ENCODE measurements at places on chromosomes 3 and 15.

- DNase-seq, result no peak
These were observed 41.2 kb downstream of the CCDC12 start for GRCh38 chr3:46935168-46935858.

GRCh38 chr15:71581398-71581930 lies 228.9 kb upstream of the NR2E3 start:
- DNase-seq, result no peak

GRCh38 chr3:106913111-106913698 lies 464.0 kb upstream of the CCDC54 start:
- no peak for DNase-seq

- no peak for DNase-seq
These were observed 1.4 kb upstream of the RAD18 start for GRCh38 chr3:8964436-8965370.

DNA sequence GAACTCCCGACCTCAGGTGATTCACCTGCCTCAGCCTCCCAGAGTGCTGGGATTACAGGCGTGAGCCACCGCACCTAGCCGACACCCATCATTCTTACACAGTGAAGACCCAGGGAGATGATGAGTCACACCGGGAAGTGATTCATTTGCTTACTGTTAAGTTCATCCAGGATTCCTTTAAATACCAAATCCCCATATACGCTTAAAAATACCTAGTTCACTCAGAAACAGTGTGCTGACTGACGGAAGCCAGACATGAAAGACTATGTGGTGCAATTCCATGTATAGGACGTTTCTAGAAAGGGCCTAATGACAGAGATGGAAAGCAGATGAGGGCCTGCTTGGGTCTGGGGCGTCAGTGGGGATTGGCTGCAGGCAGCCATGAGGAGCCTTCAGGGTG lies 75.2 kb downstream of the APBA2 start:
- DNase-seq, result no peak
